ENCODE measurements at places on chromosomes 3 and 15.
A peak's percentile ranks its signal among the peaks of the same experiment; 100 is the strongest.

DNA sequence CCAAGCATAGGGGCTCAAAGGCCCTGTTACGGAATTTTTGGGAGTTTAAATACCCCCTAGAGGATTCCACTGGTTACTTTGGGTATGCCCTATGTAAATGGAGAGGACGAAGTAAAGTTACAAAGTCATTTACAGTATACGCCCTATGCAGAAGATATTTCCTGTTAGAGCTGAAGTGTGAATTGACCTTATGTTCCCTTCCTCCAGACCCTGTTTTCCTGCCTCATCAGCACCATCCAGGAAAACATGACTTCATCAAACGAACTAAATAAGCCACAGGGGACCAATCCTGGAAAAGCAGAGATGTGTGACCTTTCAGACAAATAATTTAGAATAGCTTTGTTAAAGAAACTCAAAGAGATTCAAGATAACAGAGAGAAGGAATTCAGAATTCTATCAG is 177.4 kb downstream of the SQOR start:
- DNase-seq: no peak

DNA sequence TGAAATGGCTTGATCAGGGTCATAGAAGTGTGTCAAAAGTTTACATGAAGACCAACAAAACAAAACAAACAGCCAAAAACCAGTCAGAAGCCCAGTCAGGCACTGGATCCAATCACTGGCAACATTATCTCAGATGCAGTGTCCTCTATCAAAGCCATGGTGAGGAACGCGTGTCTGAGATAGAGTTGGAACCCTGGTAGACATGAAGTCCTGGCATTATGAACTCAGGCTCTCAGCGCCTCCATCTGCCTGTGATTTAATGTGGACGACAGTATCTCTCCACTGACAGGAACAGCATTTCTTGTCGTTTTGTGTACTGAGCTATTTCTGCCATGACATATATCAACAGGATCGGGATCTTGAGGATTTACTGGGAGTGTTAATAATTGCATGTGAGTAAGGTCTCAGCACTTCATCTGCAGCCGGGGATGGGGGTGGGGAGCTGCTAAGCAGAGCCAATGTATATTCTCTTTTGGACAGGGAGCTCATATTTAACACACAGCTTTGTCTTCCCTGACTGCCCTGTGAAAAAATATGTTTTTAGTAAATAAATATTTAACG is 1120.0 kb downstream of the IGSF11 start:
- DNase-seq: no peak

GRCh38 chr15:67197364-67197695 is 57.1 kb downstream of the AAGAB start:
- no peak for DNase-seq

DNA sequence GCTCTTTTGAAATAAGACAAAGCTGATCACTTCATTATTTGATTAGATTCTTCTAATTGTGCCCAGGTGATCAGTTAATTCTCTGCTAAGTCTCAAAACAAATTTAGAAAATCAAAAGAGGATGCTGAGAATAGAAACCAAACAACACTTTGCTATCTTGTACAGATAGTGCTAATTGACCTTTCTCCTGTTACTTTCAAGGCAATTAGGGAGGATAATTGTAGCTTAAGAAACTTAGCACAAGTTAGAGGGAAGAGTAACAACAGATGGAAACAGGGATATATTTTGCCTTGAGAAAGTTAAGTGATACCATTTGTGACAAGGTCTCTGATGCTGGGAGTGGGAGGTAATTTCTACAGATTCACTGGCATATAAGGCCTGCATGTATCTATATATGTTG is 344.8 kb upstream of the GRM7 start:
- DNase-seq: no peak

GRCh38 chr3:54960082-54960481 is 32.2 kb upstream of the LRTM1 start:
- DNase-seq: peak; percentile 35

DNA sequence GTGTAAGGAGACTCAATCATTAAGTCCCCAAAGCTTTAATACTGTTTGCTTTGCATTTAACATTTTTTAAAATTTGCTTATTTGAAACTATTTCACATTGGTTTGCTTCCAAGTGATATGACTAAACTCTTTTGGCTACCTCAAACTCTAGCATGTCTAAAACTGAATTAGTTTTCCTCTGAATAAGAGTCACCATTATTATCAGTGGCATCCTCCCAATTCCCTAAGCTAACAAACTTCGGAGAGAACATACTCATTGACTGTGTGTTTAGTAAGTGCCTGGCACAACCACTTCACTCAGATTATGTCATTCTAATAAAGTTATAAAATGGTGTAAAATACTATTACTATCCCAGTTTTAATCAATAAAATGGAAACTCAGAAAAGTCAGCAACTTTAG is 21.9 kb downstream of the ATOSA start:
- DNase-seq: peak; percentile 90

Data from astrocyte of the spinal cord (primary cell).